ENCODE measurements at places on chromosomes 1 and 21.

- DNase-seq, result no peak
Observed at GRCh38 chr1:245754463-245754961, 599.7 kb downstream of the KIF26B start.

DNA sequence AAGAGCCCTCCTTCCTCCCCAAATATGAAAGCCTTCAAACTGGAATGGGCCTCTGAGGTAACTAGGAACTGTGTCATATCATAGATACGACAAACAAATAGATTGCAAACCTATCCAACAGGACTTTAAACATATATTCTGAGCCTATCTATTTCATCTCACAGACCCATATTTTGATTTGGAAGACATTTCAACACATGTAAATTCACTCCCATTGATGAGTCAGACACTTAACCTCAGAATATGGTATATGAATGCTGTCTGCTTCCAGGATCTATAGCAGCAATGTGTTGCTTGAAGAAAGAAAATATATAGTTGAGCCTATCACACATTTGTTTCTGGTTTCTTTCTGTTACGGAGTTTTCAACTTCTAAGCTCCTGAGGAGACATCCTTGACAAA lies 221.9 kb upstream of the SAMSN1 start:
- DNase-seq, result no peak

- no peak for DNase-seq
Observed at GRCh38 chr1:21212126-21212525, 35.4 kb upstream of the EIF4G3 start.

DNA sequence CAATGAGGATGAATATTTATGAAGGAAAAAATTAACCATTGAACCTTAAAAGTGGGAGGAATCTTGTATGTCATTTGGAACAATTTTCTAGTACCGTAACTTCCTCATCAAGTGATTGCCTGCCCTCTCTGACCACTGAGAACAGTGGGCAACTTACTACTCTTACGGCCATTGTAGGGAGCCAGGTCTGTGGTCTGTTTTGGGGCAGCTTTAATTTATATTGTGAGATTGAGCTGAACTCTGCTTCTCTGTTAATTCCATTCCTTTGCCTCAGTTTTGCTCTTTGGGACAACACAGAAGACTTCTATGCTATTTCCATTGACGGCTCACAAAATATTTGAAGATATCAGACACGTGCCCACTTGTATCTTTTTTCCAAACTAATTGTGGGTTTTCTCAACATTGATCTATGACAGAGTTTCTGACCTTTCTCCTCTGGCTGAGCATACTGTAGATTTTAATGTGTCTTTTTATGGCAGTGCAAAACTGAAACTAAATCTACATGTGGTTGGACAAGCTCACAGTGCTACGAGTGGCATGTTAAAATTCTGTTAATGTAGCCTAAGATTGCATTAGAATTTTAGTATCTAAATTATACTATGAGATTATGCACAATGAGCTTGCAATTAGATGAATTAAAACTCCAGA lies 27.8 kb upstream of the ZNF281 start:
- no peak for DNase-seq

DNA sequence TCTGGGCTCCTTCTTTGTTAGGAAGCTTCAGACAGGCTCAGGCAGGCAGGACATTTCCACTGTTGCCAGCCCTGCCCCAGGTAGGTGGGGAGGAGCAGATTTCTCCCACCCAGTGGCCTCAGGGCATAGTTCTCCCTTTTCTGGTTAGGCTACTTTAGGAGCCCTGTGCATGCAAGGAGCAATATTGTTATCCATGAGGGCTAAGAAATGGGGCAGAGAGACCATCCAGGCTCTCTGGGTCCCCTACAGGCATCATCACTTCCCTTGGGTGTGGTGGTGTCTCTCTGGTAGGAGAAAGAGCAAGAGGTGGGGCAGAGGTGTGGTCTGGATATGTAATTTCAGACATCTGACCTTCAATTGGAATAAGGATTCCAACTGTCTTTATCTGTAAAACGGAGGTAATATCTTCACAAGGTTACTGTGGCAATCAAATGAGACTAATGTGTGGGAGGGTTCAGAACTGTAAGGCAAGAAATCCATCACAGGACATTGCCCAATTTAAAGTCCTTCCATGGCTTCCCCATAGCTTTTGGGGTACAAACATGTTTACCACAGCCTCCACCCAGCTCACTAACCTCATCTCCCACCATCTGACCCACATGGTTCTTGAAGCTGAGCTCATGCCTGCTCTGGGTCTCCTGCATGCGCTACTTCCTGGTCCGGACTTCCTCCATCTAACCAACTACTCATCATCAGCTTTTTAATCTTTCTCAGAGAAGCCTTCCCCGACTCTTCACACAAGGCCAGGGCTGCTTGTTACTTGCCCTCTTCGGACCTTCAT lies 26.1 kb downstream of the PCAT6 start:
- DNase-seq, result no peak

DNA sequence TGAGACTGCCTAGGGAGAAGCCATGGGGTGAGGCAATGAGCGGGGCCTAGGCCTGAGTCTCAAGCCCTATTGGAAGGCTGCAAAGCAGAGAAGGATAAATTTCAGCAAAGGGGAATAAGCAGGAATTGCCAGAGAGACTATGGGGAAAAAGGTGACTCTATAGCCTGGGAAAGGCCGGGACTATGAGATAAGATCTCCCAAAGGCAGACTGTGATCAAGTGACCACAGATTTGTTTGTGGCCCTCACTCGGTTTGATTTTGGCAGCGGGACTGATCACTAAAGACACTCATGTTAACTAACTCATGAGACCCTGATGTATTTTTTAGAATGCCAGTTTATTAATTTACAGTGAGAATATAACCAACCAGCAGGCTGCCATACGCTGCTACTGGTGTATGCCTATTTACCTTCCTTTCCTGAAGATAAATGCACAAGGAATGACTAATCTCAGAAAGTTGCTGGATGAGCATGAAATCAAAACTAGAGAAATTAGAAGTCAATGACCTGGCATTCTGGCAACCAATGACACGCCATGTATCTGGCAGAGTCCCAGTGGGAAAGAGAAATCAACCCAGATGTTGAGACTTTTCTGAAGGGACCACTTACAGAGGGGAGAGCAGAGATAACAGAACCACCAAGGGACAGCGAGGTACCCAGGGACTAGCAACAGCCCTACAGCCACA lies 4.3 kb downstream of the HSF2BP start:
- no peak for DNase-seq

All from HEK293T (cell line).